ENCODE measurements at places on chromosomes 7 and 10. TPM values are rescaled to one million over a fixed set of nuclear protein-coding genes. Genes with fewer than 3 reads are reported as not detected.

AOAH gene
- total RNA-seq: 108 TPM

REEP3 gene
- 12.7 TPM for total RNA-seq

WASHC2C gene
- 39.4 TPM for total RNA-seq

ZNF239 gene
- not detected for total RNA-seq

UNC5B gene
- total RNA-seq: not detected

NEUROD6 gene
- not detected for total RNA-seq

MYL10 gene
- total RNA-seq: not detected

- H3K27ac ChIP-seq: no peak overlapping the region
- H3K4me3 ChIP-seq: no peak overlapping the region
- no peaks in the 10 kb centered on the region for H3K27me3 ChIP-seq
- H3K36me3 ChIP-seq: no peaks in the 10 kb centered on the region
Measured at GRCh38 chr7:90749774-90750173, 153.7 kb downstream of the CDK14 start.

DNA sequence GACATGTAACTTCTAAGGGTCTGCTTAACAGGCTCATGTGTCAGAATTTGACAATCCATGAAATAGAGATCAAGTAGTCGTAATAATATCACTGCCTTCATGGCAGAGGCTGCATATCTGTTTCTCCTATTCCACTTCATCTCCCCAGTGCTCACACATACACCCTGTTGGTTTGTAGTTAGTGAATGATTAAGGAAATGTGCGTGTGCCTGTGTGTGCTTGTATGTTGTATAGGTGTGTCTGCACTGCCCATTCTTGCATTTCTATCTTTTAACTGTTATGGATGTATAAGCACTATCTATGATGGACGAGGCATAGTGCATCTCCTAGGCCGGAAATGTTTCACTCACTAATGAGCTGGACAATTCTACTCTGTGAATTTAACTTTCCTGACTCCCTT, 985.2 kb downstream of the LRMDA start:
- H3K4me1 ChIP-seq: no peaks in the 10 kb centered on the region
- peaks cover 4% of the 10 kb centered on the region for H3K27me3 ChIP-seq

GRCh38 chr10:38043516-38043915, 33.0 kb downstream of the ZNF33A start:
- H3K4me3 ChIP-seq: no peak overlapping the region
- H3K27ac ChIP-seq: no peak overlapping the region
- no peak for DNase-seq
- H3K36me3 ChIP-seq: peaks cover 49% of the 10 kb centered on the region
- H3K4me1 ChIP-seq: peaks cover 36% of the 10 kb centered on the region

- peaks cover 5% of the 10 kb centered on the region for H3K4me1 ChIP-seq
- no peaks in the 10 kb centered on the region for H3K36me3 ChIP-seq
- no peak overlapping the region for H3K4me3 ChIP-seq
Measured at GRCh38 chr10:69453795-69454194, 2.5 kb downstream of the TSPAN15 start.

GRCh38 chr10:97454330-97455036, 8.5 kb downstream of the ZDHHC16 start:
- peaks cover 16% of the 10 kb centered on the region for H3K36me3 ChIP-seq
- H3K27ac ChIP-seq: peak overlapping the region; percentile 68
- no peak for DNase-seq
- H3K4me3 ChIP-seq: no peak overlapping the region
- no peaks in the 10 kb centered on the region for H3K27me3 ChIP-seq

DNA sequence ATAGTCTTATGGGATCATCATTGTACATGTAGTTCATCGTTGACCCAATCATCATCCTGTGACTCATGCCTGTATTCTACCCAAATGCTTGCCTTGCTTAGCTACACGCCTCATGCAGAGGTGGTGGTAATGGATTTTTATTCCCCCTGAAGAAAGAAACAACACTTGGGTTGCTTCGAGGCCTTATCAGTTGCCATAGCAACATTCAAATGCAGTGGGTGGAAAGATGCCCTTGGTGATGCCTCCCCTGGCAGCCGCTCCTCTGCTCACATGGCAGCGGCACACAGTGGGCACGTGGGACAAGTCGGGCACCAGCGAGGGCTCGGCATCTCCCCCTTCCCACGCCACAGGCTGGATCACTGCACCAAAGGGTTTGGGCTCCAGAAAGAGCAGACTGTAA, 54.0 kb upstream of the NMT2 start:
- H3K4me1 ChIP-seq: no peaks in the 10 kb centered on the region
- DNase-seq: no peak
- no peaks in the 10 kb centered on the region for H3K27me3 ChIP-seq
- H3K27ac ChIP-seq: no peak overlapping the region
- no peaks in the 10 kb centered on the region for H3K36me3 ChIP-seq
- H3K4me3 ChIP-seq: no peak overlapping the region

DNA sequence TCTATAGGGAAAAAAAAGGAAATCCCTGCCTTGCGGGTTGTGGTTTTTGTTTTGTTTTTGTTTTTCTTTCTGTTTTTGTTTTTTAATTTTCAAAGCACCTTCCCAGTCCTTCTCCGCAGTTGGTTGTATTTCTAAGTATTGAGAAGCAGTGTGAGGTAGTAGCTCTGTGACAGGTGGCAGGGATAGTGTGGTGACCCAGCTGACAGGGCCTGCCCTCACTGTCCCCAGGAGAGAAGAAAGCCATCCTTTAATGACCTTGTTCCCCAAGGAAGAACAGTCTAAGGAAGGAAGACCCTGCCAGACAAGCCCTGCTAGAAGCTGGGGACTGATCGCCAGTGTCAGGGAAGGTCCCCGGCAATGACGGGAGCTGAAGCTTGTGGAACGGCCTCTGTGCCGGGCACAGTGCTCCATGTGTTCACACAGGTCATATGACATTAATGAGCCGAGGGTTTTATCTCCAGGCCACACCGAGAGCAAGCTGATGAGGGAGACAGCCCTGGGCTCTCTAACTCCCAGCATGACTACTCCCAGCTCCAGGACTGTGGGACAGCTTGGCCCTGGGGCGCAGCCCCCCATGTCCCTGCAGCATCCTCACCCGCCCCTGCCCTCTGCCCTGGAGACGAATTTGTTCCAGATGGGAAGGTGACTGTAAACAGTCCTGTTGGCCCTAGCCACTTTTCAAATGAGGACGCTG, 69.0 kb upstream of the LRRC18 start:
- no peaks in the 10 kb centered on the region for H3K36me3 ChIP-seq
- H3K27me3 ChIP-seq: peaks cover 3% of the 10 kb centered on the region
- H3K4me1 ChIP-seq: no peaks in the 10 kb centered on the region

GRCh38 chr7:136940917-136941316, 72.5 kb downstream of the CHRM2 start:
- no peak overlapping the region for H3K27ac ChIP-seq
- DNase-seq: no peak
- no peaks in the 10 kb centered on the region for H3K4me1 ChIP-seq
- peaks cover 4% of the 10 kb centered on the region for H3K36me3 ChIP-seq
- H3K4me3 ChIP-seq: no peak overlapping the region

DNA sequence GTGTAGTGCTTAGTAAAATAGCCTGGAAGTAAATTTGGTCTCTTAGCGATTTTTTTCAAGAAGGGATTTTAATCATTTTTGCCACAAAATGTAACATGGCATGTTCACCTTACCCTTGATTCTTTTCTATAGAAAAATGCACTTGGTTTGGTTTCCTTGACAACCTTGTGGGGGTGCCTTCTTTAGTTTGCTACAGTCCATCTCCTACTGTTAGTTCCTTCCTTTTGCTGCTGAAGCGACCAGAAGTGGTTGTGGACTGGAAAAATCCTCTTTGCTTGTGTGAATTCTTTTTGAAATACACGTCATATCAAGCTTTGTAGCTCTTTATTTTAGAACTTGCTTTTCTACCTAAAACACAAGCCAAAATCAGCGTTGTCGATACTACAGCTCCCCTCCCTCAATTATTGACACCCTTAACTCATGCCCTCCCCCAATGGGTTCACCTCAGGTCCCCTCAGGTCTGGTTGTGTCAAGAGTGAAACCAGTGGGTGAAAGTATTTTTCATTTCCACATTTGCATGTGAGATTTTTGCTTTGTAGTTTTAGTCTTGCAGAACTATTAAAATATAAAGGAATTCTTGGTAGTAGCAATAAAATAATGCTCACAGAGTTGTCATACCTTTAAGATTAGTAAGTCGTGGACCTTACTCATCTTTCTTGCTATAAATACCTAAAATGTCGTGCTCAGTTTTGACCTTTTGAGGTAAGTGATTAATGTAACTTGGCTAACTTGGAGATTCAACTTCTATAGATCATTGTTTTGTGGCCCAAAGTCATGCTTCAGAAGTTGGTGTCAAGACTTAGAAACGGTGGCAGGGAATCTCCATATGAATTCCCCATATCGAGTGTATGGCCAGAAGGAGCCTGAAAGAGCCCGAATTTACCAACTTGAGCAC, 1.5 kb downstream of the ACTR3B start:
- H3K27me3 ChIP-seq: peaks cover 4% of the 10 kb centered on the region
- H3K4me3 ChIP-seq: peak overlapping the region; percentile 94
- no peak for DNase-seq
- peak overlapping the region; percentile 84 for H3K27ac ChIP-seq

DNA sequence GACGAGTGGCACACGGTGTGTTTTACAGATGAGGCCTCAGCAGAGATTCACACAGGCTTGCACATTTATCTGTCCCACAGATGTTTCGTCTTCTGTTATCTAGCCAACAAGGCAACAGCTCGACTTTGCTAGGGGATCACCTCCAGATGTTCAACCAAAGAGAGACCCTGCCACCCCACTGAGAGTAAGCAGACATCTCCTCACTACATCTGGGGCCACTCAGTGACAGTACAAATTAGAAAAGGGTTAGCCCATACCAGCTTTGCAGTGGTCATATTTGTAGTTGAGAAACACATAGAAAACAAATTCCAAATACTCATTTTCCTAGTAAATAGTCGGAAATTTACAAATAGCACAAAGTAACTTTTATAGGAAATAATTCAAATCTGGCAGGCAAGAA, 164.2 kb downstream of the HDAC9 start:
- no peak overlapping the region for H3K27ac ChIP-seq
- no peaks in the 10 kb centered on the region for H3K4me1 ChIP-seq
- H3K36me3 ChIP-seq: no peaks in the 10 kb centered on the region
- no peak overlapping the region for H3K4me3 ChIP-seq
- no peaks in the 10 kb centered on the region for H3K27me3 ChIP-seq

- H3K4me1 ChIP-seq: no peaks in the 10 kb centered on the region
- H3K27ac ChIP-seq: no peak overlapping the region
- H3K4me3 ChIP-seq: no peak overlapping the region
- H3K36me3 ChIP-seq: no peaks in the 10 kb centered on the region
- peaks cover 2% of the 10 kb centered on the region for H3K27me3 ChIP-seq
Measured at GRCh38 chr10:61464461-61465170, 11.4 kb upstream of the TMEM26 start.

DNA sequence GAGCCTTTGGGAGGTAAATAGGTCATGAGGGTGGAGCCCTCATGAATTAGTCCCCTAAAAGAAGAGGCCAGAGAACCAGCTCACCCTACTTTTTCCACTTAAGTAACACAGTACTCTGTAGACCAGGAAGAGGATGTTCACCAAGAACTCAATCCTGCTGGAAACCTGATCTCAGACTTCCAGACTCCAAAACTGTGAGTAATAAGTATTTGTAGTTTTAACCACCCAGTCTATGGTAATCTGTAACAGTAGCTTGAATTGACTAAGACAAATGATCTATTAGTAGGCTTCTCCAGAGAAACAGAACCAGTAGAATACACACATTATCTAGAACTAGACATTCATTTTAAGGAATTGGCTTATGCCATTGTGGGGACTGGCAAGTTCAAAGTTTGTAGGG, 51.5 kb downstream of the ANKMY2 start:
- H3K27me3 ChIP-seq: no peaks in the 10 kb centered on the region
- H3K4me1 ChIP-seq: no peaks in the 10 kb centered on the region
- H3K36me3 ChIP-seq: no peaks in the 10 kb centered on the region
- H3K27ac ChIP-seq: no peak overlapping the region

- no peaks in the 10 kb centered on the region for H3K4me1 ChIP-seq
- DNase-seq: no peak
- H3K27ac ChIP-seq: no peak overlapping the region
- no peaks in the 10 kb centered on the region for H3K36me3 ChIP-seq
Measured at GRCh38 chr10:28806951-28807759, 129.8 kb downstream of the BAMBI start.

- no peaks in the 10 kb centered on the region for H3K36me3 ChIP-seq
- DNase-seq: no peak
- no peak overlapping the region for H3K27ac ChIP-seq
- no peak overlapping the region for H3K4me3 ChIP-seq
Measured at GRCh38 chr7:157023589-157023905, 13.1 kb upstream of the MNX1 start.

GRCh38 chr7:148304083-148304335, 286.6 kb upstream of the C7orf33 start:
- no peak overlapping the region for H3K4me3 ChIP-seq
- no peaks in the 10 kb centered on the region for H3K27me3 ChIP-seq
- DNase-seq: no peak
- no peak overlapping the region for H3K27ac ChIP-seq
- H3K4me1 ChIP-seq: peaks cover 4% of the 10 kb centered on the region

DNA sequence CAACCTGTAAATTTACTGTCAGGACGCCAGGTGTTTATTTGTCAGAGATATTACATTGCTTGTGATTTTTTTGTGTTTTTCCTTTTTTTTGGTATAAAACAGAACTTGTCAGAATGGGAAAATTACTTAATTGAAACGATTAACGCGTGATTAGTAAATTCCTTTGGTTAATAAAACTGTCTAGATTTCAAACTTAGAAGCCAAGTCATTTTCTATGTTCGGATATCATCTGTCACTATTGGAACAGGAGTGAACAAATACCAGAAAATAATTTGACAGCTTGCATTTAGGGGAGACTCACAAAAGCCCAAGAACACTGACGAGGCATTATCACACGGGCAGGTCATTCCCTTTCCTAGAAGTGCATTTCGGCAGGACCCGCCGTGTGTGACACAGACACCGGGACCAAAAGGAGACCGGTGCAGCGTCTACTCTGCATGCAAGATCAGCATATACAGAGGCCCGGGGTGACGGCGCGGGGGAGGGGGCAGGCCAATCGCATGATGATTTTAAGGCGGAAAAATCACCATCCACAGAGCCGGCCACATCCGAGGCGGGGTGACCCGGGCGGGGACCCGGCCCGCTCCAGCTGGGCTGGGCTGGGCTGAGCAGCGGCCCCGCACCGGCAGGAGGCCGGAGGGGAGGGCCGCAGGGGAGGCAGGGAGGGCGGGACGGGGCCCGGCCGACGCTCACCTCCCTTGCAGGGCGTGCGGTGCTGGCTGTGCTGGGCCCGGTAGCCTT, 841 bp downstream of the GLUD1 start:
- H3K27ac ChIP-seq: peak overlapping the region; percentile 95
- no peaks in the 10 kb centered on the region for H3K27me3 ChIP-seq
- peaks cover 37% of the 10 kb centered on the region for H3K4me1 ChIP-seq
- peak overlapping the region; percentile 91 for H3K4me3 ChIP-seq

DNA sequence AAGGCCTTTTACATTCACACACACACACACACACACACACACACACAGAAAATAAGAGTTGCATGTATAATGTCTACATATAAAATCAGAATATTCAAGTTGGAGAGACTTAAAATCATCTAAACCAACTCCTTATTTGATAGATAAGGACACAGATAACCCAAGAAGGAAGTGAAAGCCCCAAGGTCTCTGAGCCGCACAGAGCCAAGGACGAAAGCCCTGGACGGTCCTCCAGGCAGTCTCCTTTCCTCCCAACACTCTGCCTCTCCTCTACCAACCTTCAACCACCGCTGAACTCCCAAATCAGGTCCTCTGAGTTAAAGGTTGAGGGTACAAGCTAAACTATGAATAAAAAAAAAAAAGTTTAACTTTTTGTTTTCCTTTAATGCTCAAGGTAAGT, 28.2 kb downstream of the UBE2H start:
- peaks cover 18% of the 10 kb centered on the region for H3K4me1 ChIP-seq
- no peak for DNase-seq
- peaks cover 6% of the 10 kb centered on the region for H3K36me3 ChIP-seq
- H3K4me3 ChIP-seq: no peak overlapping the region
- no peaks in the 10 kb centered on the region for H3K27me3 ChIP-seq
- H3K27ac ChIP-seq: no peak overlapping the region
